ENCODE measurements at places on chromosomes 2 and 18. TPM values are rescaled to one million over a fixed set of nuclear protein-coding genes. Genes with fewer than 3 reads are reported as not detected.

DNA sequence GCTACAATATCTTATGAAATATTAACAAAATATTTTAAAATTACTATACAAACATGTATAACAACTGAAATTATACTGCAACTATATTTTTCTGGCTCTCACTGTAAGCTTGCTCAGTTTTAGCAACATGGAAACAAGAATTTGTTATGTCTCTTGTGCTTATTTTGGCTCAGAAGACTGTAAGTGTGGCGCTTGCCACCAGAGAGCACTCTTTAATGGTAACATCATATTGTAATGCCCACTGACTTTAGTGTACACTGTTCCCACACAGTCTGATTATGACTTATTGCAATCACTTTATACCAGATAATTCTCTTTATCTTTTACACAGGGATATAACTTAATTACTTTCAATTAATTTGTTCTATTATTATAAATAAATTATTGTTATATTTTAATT is 1500.6 kb upstream of the TMEFF2 start:
- no peak for DNase-seq

DNA sequence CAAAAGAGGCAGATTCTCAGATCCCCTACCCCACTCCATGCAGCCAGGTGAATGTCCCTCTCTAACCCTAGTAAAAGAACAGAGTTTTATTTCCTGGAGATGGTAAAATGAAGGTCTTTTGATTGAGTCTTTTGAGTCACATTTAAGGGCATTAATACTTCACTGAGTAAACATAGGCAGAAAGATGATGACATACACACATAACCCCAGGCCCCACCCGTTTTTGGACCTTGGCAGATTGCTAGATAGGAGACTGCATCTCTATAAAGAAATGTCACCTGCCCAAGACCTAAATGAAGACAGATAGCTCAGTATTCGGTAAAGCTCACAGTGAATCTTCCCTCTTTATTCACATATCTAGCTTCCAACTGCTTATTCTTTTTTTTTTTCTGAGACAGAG is 28.3 kb upstream of the PEX13 start:
- no peak for DNase-seq

Gene CYTIP
- 0.89 TPM for total RNA-seq

Gene INO80D
- 33.2 TPM for total RNA-seq

- DNase-seq, result no peak
Measured at GRCh38 chr2:68203587-68203986, 45.9 kb downstream of the PNO1 start.

DNA sequence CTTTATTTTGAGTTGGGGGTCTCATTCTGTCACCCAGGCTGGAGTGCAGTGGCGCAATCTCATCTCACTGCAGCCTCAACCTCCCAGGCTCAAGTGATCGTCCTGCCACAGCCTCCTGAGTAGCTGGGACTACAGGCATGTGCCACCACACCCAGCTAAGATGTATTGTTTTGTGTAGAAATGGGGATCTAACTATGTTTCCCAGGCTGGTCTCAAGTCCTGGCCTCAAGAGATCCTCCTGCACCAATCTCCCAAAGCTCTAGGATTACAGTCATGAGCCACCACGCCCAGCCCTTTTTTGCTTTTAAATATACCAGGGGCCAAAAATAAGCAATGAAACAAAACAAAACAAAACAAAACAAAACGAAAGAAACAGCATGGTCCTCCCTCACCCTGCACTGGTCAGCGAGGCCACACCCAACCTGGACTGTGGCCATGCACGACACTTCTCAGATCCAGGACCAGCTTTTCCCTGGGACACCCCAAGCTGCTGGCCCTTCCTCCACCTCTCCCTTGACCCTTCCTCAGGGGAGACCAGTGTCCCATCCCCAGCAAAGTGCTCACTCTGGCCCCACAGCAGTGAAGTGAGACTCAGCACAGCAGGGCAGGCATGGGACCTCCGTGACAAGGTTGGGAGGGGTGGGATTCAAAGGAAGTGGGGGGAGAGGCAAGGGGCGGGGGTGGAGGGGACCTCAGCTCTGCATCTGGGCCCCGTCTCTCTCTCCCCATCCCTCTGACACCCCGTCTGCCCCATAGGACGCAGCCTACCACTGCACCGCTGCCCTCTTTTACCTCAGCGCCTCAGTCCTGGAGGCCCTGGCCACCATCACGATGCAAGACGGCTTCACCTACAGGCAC is 23.5 kb downstream of the MAL start:
- DNase-seq, result no peak

GRCh38 chr2:235860871-235861270 is 307.3 kb downstream of the GBX2 start:
- DNase-seq, result no peak

GRCh38 chr2:45816272-45816671 is 164.8 kb downstream of the PRKCE start:
- no peak for DNase-seq

- DNase-seq, result no peak
Measured at GRCh38 chr18:48728204-48728833, 189.5 kb downstream of the CTIF start.

- no peak for DNase-seq
Measured at GRCh38 chr2:218829868-218830451, 1.6 kb downstream of the PRKAG3 start.

DNA sequence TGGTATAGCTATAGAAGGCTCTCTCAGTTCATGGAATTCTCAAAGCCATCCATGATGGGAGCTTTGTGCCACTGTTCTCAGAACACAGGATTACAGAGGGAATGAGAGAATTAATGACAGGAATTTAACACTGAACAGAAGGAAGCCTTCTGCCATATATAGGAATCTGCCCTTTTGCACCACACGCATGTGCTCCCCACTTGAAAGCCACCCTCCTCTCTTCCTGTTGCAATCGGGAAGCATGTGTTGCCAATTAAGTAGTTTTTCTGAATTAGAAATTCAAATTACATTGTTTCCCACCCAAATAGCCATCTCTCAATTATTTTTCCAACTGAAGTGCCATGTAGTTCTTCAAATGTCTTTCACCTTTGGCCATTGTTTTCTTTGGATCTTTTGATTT is 71.3 kb downstream of the C1D start:
- no peak for DNase-seq

DNA sequence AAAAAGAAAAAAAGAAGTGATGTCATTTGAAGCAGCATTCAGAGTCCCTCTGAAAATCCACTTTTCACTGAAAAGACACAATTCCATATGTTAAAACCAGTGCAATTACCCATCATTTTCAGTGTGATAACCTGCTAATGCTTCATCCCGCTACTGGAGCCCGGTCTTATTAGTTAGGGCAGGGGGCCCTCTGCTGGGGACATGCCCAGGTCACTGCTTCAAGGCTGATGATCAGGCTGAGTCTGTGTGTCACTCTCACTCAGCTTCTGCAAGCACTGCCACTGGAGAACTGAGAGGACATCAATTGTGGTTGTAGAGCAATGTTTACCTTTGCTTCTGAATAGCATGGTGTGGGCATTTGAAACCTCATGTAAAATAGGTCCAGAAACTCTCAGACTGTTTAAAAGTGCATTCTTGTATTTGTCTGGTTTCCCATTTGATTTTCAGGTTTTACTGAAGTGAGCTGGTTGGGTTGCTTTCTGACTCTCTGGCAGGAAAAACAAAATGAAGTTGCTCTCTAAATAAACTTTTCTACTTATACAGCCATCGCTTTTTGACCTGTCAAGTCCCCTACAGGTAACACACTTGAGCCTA is 49.2 kb upstream of the NXPH2 start:
- DNase-seq, result peak; percentile 74

Gene CHRND
- 0.07 TPM for total RNA-seq

DNA sequence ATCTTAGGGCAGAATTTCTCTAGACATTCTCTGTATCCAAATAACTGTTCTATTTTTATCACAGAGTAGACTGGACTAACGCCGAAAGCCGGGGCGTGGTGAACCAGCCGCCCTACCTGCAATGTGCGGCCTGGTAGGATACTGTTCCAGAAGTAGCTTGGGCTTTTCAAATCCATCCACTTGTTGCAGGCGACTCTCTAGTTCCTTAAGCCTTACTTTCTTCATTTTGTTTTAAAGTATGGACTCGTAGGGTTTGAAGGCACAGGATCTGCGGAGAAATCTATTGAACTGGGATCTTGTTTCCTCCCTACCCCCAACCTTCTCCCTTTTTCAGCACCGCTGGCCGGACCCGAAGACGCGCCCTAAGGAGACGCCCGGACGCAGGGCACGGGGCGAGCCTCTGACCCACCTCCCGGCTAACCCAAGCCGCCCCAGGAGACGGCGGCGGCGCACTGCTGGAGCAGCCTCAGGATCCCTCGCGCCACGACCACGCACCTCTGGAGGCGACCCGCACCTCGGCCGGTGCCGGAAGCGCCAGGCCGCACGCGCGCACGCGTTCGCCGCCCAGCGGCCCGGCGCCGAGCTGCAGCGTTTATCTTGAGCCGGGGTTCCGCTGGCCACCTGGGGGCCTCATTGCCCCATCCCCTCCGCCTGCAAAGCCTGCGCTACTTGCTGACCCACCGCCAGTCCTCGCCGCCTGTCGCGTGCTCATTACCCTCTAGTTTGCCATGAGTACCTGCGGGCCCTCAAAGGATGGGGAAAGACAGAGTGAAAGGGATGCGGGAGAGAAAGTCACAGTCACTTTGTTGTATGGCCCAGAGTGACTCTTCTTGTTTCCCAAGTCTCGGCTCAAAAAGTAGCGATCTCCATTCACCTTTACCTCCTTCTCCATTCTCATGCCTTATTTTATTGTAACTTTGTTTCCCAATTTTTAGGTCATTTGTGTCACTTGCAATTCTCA is at the start of gene METTL5:
Gene METTL5, minus strand, starts transcription at position 533 of the 961 bp plus-strand sequence. Its CDS starts 308 bp downstream, at position 225.
- peak; percentile 89 for DNase-seq

GRCh38 chr2:102138331-102138730 is 4.2 kb upstream of the IL1R1 start:
- DNase-seq, result no peak

Gene TCF23
- total RNA-seq, result 0.14 TPM

Data from WTC11 (cell line).